ENCODE measurements at places on chromosomes 7 and 10.

GRCh38 chr7:45459476-45459875, 114.7 kb upstream of the ADCY1 start:
- no peak for DNase-seq

DNA sequence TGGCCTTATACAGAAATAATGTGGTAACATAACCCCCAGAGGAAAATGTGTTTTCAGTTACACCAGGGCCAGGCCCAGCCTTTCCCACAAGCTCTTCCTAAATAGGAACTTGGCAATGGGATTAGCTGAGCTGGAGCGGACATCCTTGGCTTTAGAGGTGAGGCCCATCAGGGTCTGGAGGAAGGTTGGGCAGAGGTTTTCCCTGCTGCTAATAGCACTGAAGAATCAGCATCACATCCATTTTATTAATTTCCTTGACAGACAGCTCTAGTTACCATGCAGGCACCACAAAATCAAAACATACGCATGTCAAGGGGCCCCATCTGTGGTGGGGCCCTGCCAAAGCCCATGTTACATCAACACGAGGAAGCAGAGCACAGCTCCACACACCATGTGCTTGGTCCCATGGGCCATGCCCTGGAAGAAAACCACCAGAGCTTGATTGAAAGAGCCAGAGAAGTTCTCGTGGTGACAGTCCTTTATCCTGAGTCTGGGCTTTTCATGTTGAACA, 566.6 kb downstream of the KCNMA1 start:
- no peak for DNase-seq

DNA sequence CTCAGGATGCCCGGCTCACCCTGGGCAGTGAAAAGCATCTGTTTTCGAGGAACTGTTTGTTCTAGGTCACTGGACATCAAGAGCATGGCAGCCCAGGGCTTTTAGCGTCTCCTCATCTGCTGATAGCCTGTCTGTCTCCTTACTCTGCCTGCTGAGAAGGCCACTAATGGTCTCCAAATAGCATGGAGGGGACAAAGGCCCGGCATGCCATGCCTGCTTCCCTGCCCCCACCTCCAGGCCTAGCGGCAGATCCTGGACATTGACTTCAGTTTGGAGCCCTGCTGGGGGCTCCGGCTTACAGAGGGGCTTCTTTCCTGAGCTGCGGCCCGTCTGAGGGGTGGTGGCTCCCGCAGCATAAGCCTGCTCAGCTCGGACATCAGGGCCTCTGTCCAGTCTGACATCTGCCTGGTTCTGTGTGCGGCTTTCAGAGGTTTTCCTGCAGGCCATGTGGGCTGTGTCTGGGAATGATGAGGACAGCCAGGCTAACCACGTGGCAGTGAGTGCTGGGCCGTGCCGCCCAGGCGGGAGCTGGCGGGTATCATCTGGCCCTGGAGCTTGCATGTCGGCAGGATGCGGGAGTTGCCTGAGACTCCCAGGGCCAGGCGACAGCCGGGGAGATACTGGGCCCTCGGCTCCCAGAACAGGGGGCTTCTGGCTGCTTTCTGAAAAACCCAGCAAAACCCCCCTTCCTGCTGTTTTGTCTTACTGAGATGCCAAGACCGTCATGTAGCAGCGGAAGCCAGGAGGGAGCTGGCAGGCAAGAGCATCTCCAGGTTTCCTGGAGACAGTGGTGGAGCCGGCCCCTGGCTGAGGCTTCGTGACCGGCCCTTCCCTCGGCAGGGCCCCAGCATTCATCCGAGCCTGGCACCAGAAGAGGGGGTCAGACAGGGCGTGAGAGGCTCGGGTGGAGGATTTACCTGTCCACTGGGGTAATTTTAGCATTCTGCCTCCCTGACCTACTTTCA, 9.2 kb downstream of the PFKFB3 start:
- DNase-seq: no peak

DNA sequence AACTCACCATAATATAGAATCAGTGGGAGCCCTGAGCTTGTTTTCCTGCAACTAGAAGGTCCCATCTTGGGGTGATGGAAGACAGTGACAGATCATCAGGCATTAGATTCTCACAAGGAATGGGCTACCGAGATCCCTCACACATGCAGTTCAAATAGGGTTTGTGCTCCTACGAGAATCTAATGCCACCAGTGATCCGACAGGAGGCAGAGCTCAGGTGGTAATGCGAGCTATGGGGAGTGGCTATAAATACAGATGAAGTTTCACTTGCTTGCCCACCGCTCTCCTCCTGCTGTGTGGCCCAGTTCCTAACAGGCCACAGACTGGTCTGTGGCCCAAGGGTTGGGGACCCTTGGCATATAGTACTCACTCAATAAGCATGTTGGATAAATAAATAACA, 93.4 kb downstream of the POU6F2 start:
- DNase-seq: no peak

- DNase-seq: no peak
These were observed 641.0 kb upstream of the NRP1 start for GRCh38 chr10:33975481-33975880.

- no peak for DNase-seq
These were observed 1.1 kb upstream of the ZNF503 start for GRCh38 chr10:75402486-75403143.

DNA sequence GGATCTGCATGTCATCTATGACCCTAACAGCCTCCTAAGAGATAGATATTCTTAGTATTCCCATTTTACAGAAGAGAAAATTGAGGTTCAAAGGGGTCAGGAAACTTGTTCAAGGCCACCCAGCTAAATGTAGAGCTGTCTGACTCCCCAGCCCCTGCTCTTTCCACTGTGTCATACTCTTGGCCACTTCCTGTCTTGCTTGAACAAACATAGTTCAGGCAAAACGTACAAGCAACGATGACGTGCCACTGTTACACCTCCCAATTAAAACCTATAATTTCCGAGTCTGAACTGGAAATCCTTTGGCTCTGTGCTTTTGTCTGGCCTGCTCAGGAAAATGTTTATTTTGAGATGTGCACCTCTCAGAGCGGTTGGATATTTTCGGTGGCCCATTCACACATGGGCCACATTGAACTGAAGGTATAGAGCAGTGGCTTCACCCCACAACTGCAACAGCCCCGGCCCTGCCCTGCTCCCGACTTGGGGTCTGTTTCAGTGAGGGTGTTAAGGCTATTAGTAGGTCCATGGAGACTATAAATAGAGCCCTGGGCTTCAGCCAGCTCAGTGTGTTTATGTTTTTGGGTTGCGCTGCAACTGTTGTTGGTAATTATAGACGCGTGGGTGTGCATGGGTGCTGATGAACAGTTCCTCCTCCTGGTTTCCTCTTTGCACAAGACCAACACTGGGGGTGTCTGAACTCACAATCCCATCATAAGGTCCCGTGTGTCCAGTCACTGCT, 172.3 kb upstream of the ADO start:
- peak; percentile 75 for DNase-seq

GRCh38 chr7:44537442-44537841, 3.7 kb downstream of the NPC1L1 start:
- DNase-seq: no peak

DNA sequence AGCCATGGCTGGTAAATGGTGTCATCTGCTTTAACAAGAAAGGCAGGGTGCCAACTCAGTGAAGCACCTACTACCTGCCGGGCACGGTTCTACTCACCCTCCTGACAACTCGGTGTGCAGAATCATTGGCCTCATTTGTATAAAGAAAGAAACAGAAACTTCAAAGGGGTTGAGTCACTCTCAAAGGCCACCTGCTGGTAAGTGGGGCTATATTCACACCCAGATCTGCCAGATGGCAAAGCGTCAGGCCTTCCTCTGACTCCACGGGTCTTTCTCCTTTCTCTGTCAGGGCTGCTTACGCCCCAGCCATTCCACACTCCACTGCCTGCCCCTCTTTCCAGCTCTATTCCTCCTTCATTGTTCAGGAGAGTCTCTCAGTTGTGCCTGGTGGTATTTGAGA, 309.2 kb downstream of the GFRA1 start:
- DNase-seq: no peak

DNA sequence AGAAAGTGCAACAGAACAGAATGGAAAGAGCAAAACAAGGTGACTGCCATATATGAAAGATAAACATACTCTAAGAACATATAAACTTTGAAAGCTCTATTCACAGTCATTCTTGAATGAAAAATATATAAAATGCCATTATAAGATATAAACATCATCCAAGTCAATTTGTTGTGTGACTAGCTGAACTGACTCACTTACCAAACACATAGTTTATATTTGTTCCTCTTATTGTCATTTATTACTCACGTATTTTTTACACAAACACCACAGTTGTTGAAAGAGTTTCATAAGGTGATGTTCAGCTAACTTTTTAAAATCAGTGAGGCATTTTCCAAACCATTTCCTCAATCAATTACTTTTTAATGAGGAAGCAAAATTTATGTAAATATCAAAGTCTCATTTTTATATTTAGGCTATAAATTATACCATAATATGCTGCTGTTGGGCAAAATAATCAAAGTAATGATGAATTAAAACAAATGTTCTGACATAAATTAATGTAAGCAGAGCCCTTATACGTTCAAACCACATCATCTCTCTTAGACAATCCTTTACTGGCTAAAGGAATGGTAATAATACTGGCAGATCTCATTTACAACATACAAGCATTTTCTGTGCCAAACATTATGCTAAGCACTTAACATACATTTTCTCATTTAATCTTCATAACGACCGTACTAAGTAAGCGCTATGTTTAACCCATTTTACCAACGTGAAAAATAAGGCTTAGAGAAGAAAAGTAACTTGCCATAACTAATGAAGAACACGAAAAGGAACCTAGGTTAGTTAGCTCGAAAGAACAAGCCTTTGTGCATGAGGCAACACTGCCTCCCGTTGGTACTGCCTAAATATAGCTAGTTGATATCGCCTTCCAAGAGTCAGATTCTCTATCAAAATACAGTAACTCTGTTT, 7.3 kb downstream of the LRRN3 start:
- peak; percentile 50 for DNase-seq

DNA sequence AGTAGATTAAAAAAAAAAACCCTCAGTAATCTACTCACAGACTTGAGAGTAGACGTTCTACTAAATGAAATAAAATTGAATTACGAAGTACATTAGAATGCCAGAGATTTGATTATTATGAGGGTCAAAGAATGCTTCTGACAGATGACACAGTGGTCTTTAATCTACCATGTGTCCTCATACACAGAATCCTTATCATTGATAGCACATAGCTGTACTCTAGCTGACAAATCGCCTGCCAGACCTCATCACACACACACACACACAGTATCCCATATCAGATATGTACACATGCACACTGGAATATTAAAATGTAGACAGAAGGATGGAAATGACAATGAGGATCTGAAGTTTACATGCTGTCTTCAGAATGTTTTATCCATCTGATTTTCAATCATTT, 104.6 kb downstream of the SORCS1 start:
- no peak for DNase-seq

DNA sequence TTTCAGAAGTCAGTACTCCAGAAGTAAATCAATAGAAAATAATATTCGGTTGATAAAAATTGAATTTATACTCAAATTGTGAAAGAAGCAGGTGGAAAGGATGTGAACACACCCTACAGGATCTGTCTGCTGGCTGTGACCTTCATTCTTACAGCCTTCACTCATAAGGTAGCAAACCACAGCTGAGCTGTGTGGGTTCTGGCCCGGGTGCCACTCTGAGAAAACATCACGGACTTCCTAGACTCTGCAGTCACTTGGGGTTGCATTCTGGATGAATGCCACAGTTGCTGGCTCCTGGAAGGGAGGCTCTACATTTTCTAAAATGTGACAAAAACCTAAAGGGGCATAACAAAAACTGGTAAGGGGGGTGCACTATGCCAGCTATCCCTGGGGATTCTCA, 36.0 kb upstream of the ABLIM1 start:
- DNase-seq: peak; percentile 7
